ENCODE measurements at places on chromosomes 16 and 17. TPM values are rescaled to one million over a fixed set of nuclear protein-coding genes. Genes with fewer than 3 reads are reported as not detected.

PABPN1L gene
- not detected for total RNA-seq

VAT1L gene
- total RNA-seq = 31.9 TPM

TTLL6 gene
- not detected for total RNA-seq

CA5A gene
- 0.38 TPM for total RNA-seq

TSPAN10 gene
- total RNA-seq = 0.23 TPM

DNA sequence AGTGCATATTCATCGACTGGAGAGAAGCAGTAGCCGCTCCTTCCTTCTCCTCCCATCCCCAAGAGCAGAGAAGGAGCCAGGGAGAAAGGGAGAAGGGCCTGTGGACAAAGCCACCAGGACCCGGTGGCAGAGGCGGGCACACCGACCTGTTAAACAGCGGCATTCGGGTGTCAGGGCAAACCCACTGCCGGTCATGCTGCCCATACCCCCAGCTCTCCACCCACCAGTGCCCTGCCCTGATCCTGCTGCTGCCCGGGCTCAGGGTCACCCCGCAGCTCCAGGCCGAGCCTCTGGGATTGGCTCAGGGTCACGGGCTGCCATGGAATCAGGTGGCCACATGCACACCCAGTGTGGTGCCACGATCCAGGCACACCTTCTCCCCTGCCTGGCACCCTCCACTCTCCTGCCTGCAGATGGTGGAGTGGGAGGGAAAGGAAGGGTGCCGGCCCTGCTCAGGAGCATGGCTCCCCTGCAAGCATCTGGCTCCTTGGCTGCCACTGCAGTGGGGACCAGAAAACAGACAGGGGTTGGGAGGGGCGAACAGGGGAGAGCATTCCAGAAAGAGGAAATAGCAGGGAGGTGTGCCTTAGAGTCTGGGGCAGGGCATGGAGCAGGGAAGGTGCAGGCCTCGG lies 18.3 kb upstream of the RASD1 start:
- DNase-seq = no peak

GRCh38 chr17:42424991-42425610 lies 2.0 kb upstream of the CAVIN1 start:
- DNase-seq = no peak

DNA sequence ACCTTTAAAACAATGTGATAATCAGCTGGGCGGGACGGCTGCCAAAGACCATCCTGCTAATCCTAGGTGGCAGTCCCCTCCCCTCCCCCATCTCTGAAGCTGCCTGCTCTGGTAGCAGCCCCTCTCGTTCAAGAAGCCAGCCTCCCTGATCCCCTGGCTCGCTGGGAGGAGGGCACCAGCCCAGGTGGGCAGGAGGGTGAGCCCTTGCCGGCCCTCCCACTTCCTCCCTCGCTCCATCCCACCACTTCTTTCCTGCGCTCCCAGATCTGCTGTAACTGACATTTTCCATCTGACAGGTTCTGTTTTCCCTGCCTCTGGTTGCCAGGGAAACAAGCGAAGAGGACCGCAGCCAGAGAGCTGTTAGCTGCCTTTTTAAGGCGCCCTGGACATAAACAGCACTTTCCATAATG lies 155.7 kb upstream of the TNRC6C start:
- DNase-seq = peak; percentile 55

- no peak for DNase-seq
Measured at GRCh38 chr17:10013365-10014112, 108.5 kb upstream of the RCVRN start.

GRCh38 chr17:68782789-68783188 lies 172.4 kb downstream of the ABCA8 start:
- no peak for DNase-seq

DNA sequence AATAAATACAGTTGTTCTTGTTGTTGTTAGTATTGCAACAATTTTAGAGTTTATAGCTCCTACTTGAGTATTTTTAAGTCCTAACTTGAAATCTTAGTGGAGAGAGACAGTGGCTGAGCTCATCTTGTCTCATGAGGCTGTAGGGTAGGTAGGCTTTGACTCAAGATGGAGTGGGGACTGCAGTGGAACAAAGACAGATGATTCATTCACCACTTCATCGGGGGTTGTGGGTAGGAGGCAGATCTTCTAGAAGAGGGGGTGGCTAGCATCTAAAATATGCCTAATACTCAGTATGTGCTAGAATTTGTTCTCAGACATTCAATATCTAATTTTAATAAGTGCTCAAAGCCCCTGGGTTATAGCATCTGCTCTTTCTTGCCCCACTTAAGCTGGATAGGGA lies 13.1 kb upstream of the MMD start:
- no peak for DNase-seq

DNA sequence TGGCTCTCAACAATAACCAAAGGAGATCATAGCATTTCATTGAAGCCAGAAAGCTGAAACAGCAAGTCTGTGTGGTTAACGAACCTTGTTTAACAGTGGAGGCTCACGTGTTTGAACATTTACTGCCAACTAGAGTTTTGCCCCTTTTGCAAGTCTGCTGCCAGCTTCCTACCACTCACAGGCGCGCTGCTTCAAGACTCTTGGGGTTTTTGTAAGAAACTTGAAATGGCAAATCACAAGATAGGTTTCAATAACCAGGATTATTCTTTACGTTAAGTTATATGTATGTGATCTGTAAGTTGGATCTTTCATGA lies 1.2 kb downstream of the SNTB2 start:
- DNase-seq = no peak

- no peak for DNase-seq
Measured at GRCh38 chr17:44318077-44318892, 6.3 kb downstream of the SLC25A39 start.

GRCh38 chr16:87952751-87953150 lies 1.5 kb downstream of the BANP start:
- DNase-seq = no peak
